Type B pancreatic cell (in vitro differentiated cells): ENCODE measurements at places on chromosomes 2 and 18.

- DNase-seq = no peak
- H3K27ac ChIP-seq = no peak overlapping the region
- peaks cover 6% of the 10 kb centered on the region for H3K4me1 ChIP-seq
- H3K36me3 ChIP-seq = peaks cover 5% of the 10 kb centered on the region
- no peak overlapping the region for H3K4me3 ChIP-seq
Observed at GRCh38 chr2:54325148-54325547, 69.1 kb upstream of the TSPYL6 start.

DNA sequence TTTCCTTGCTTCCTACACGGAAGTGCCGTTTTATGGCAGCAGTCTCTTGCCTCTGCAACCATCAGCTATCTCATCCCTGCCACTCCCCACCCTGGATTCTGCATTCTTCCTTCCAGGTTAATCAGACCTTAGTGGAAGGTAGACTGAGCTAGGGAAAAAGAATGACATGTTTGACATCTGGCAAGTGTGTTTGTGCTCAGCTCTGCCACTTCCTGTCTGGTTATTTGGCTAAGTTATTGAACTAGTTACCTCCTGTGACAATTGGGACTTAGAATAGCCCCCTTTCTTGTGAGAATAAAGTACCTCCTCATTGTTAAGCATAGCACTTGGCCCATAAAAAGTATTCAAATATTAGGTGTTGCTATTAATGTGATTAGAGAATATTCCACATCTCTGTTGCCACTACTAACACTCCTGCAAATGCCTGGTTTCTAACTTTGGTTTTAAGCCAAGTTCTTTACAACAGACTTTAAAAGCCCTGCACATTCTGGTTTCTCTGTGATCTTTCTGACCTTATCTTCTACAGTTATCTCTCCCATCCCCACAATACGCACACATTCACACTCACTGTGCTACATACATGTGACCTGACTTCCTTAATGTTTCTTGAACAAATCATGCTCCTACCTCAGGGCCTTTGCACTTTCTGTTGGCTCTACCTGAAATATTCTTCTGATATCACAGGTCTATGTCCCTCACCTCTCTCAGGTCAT is 10.8 kb upstream of the MAPRE2 start:
- H3K4me3 ChIP-seq = no peak overlapping the region
- no peaks in the 10 kb centered on the region for H3K36me3 ChIP-seq
- H3K27ac ChIP-seq = no peak overlapping the region
- DNase-seq = no peak

DNA sequence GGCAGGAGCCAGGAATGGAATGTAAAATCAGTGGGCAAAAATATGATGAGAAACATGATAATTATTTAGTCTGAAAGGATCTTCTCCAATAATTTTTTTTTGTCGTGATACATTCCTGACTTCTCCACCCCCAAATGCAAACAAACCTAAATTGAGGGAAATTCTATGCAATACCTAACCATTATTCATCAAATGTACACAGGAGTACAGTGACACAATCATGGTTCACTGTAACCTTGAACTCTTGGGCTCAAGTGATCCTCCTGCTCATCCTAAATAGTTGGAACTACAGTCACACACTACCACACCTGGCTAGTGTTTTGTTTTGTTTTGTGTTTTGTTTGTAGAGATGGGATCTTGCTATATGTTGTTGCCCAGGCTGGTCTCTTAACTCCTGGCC is 46.5 kb downstream of the RAB10 start:
- no peak for DNase-seq
- H3K27me3 ChIP-seq = no peaks in the 10 kb centered on the region
- H3K4me3 ChIP-seq = no peak overlapping the region

DNA sequence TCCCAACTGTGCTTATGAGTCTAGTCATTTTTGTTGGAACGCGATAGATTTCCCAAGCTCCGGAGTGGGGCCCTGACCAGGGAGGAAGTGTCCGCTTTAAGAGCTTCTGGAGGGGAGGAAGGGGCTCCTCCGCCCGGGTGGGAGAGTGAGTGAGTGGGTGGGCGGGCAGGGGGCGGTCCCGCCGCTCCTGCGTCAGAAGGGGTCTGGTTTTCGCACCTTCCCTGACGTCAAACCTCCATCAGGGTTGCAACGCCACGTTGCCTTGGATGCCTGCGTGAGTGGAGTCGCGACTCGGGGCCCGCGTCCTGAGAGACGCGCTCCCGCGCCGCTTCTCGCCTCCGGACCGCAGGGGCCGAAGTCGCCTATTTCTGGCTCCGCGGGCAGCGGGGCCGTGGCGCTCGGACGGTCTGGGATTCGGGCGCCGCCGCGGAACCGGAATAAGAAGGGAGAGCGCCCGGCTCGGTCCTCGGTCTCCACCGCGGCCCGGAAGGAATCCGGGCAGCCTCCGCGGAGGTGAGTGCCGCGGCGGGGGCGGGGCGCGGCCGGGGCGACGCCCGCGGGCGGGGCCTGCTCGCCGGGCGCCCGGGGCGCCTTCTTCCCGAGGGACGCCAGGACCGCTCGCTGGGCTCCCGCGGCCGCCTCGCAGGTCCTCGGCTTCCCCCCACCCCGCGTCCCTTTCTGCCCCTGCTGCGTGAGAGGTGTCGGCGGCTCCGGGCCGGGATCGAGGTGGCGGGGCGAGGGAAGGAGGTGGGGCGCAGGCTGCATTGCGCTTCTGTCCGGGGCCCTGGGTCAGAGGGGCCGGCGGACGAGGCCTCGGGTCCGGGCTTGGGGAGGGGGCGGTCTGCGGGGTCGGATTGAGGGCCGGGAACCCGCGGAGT is at the start of gene ZDBF2:
TSS of gene ZDBF2 (plus strand) at position 230 of the 878 bp plus-strand sequence. CDS start 7,187 bp downstream, outside the sequence.
- DNase-seq = peak; percentile 80
- no peaks in the 10 kb centered on the region for H3K36me3 ChIP-seq
- peak within 1 kb of the TSS; percentile 94 for H3K4me3 ChIP-seq
- H3K4me1 ChIP-seq = peaks cover 25% of the 10 kb centered on the region

- DNase-seq = no peak
- no peaks in the 10 kb centered on the region for H3K36me3 ChIP-seq
- peaks cover 18% of the 10 kb centered on the region for H3K4me1 ChIP-seq
Observed at GRCh38 chr18:25727281-25727985, 363.0 kb downstream of the SS18 start.

GRCh38 chr2:123816928-123817327 is 208.2 kb upstream of the CNTNAP5 start:
- no peaks in the 10 kb centered on the region for H3K36me3 ChIP-seq
- H3K4me1 ChIP-seq = no peaks in the 10 kb centered on the region
- no peak overlapping the region for H3K27ac ChIP-seq
- no peaks in the 10 kb centered on the region for H3K27me3 ChIP-seq
- no peak overlapping the region for H3K4me3 ChIP-seq
- DNase-seq = no peak

GRCh38 chr18:23143815-23144261 is 8.6 kb downstream of the CABLES1 start:
- DNase-seq = no peak
- H3K36me3 ChIP-seq = peaks cover 3% of the 10 kb centered on the region
- peaks cover 3% of the 10 kb centered on the region for H3K27me3 ChIP-seq
- peak overlapping the region; percentile 57 for H3K27ac ChIP-seq
- peak overlapping the region; percentile 69 for H3K4me3 ChIP-seq
- peaks cover 54% of the 10 kb centered on the region for H3K4me1 ChIP-seq

DNA sequence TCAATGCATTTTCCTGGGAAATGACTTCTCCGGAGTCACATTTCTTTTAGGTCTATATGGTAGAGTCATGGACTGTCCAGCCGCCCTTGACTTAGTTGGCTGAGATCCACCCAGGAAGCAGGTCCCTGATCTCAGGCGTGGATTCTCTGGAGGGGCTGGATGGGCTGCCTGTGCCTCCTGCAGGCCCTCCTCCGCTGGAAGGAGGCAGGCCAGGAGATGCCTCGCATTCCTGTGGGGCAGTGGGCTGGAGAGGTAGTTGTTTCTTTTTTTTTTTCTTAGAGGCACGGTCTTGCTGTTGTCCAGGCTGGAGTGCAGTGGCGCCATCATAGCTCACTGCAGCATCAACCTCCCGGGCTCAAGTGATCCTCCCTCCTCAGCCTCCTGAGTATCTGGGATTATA is 129.0 kb upstream of the MYCN start:
- no peaks in the 10 kb centered on the region for H3K27me3 ChIP-seq
- peaks cover 67% of the 10 kb centered on the region for H3K4me1 ChIP-seq
- H3K36me3 ChIP-seq = no peaks in the 10 kb centered on the region
- no peak overlapping the region for H3K27ac ChIP-seq
- DNase-seq = no peak

- H3K4me1 ChIP-seq = peaks cover 4% of the 10 kb centered on the region
- DNase-seq = no peak
- no peak overlapping the region for H3K27ac ChIP-seq
- H3K36me3 ChIP-seq = peaks cover 31% of the 10 kb centered on the region
- H3K27me3 ChIP-seq = no peaks in the 10 kb centered on the region
- no peak overlapping the region for H3K4me3 ChIP-seq
Observed at GRCh38 chr2:86758405-86758804, 32.3 kb downstream of the CD8A start.

GRCh38 chr2:206801418-206802189 is 36.2 kb downstream of the FASTKD2 start:
- no peak for DNase-seq
- no peak overlapping the region for H3K27ac ChIP-seq
- no peaks in the 10 kb centered on the region for H3K27me3 ChIP-seq
- H3K4me1 ChIP-seq = peaks cover 25% of the 10 kb centered on the region

DNA sequence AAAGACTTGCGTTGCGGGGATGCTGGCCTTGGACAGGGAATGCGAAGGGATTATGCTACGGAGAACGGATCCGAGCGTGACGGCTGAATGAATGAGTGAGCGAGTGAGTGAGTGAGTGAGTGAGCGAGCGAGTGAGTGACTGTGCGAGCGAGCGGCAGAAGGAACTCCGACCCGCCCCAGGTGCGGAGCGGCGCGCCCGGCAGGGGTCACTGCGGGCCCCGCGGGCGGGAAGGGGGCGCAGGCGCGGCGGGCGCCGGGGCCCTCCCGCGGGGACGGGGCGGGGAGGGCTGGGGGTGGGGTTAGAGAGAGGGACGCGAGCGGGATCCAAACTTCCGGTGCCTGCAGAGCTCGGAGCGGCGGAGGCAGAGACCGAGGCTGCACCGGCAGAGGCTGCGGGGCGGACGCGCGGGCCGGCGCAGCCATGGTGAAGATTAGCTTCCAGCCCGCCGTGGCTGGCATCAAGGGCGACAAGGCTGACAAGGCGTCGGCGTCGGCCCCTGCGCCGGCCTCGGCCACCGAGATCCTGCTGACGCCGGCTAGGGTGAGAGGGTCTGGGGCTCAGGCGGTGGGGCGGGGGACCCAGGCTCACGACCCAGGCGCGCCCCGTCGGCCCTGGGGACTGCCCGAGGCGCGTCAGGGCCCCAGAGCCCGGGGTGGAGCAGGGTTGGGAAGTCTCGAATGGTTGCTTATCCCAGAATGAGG is at the start of gene ITM2C:
TSS of gene ITM2C (plus strand) at position 338 of the 702 bp plus-strand sequence. CDS start at position 422, 84 bp downstream.
- no peaks in the 10 kb centered on the region for H3K27me3 ChIP-seq
- H3K4me3 ChIP-seq = peak within 1 kb of the TSS; percentile 96
- H3K36me3 ChIP-seq = no peaks in the 10 kb centered on the region
- peaks cover 43% of the 10 kb centered on the region for H3K4me1 ChIP-seq

GRCh38 chr2:7517088-7517487 is 599.9 kb downstream of the RNF144A start:
- H3K36me3 ChIP-seq = no peaks in the 10 kb centered on the region
- no peak for DNase-seq
- H3K4me1 ChIP-seq = no peaks in the 10 kb centered on the region
- no peak overlapping the region for H3K4me3 ChIP-seq
- no peak overlapping the region for H3K27ac ChIP-seq
- peaks cover 5% of the 10 kb centered on the region for H3K27me3 ChIP-seq

GRCh38 chr2:3637311-3637675 is 20.7 kb upstream of the ALLC start:
- peaks cover 4% of the 10 kb centered on the region for H3K4me1 ChIP-seq
- peaks cover 15% of the 10 kb centered on the region for H3K27me3 ChIP-seq
- H3K4me3 ChIP-seq = no peak overlapping the region
- no peak overlapping the region for H3K27ac ChIP-seq
- DNase-seq = no peak
- H3K36me3 ChIP-seq = no peaks in the 10 kb centered on the region

DNA sequence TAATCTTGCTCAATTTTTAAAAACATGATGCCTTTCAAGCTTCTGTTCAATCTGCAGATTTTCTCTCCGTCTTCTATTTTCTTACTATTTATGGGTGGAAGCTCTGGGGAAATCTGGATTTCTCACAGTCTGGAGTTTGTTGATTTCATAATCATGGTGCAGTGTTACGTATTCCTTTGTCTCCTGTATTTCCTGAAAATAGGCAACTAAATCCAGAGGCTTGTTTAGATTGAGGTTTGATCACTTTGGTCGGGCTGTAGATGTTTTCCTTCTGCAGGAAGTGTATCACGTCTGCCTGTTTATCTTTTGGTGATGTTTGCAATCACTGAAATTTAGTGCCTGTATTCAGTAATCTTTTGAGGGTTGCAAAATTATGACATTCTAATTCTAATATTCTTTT is 487.7 kb downstream of the LRRTM4 start:
- no peaks in the 10 kb centered on the region for H3K36me3 ChIP-seq
- no peak for DNase-seq
- H3K27ac ChIP-seq = no peak overlapping the region

DNA sequence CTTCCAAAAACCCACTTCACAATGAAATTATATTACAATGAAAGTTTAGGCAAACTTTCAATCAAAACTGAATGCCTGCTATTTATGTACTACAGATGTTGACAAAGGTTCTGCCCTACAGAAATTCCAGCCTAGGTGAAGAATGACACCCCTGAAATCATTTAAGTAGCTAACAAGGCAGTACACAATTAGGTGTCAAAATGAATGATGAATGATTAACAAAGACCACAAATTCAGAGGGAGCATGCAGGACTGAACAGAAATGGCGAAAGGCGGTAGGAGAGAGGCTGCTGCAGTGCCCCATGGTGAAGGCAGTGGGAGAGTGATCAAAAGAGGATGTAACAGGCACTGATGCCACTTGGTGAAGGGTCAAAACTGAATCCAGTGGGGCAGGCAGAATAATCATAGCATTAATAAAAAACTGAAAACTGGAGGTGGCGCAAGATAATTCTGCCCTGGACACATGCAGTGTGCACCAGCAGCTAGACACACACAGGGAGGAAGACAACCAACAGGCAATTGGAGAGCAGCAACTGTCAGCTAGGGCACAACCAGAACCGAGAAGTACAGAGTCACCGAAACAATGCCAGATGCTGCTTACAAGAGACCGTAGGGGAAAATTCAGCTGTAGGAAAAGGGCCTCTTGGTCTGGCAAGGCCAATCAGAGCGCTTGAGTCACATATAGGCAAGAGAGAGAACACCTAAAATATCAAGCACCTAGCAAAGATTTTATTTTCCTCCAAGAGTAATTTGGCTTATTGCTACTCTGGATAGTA is 4.5 kb downstream of the TMEM131 start:
- no peaks in the 10 kb centered on the region for H3K27me3 ChIP-seq
- peaks cover 14% of the 10 kb centered on the region for H3K36me3 ChIP-seq
- peaks cover 30% of the 10 kb centered on the region for H3K4me1 ChIP-seq
- no peak overlapping the region for H3K27ac ChIP-seq

DNA sequence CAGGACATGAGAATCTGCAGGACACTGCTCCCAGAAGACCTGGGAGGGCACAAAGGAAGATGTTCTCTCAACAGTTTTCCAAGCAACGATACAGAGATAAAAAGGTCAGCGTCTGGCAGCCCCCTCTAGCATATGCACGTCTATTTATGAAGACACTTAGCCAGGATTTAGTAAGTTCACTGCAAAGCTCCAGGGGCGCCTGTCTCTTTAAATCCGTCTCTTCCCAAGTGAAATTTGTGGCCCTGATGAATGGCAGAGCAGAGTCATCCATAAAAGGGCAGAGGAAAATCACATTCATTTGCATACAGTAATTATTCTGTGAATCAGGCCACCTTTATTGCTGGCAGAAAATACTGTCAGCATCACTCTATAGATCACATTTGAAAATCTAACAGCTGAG is 390.9 kb upstream of the SMIM21 start:
- no peak for DNase-seq
- H3K4me1 ChIP-seq = peaks cover 4% of the 10 kb centered on the region
- no peaks in the 10 kb centered on the region for H3K36me3 ChIP-seq
- H3K27ac ChIP-seq = no peak overlapping the region
- peaks cover 6% of the 10 kb centered on the region for H3K27me3 ChIP-seq
- H3K4me3 ChIP-seq = no peak overlapping the region
